SHP77 (cell line): ENCODE measurements at places on chromosomes 5 and 9.
A peak's percentile ranks its signal among the peaks of the same experiment; 100 is the strongest.

GRCh38 chr9:21070171-21070571 is 7.6 kb downstream of the IFNB1 start:
- DNase-seq = no peak

GRCh38 chr5:145887976-145888574 is 15.3 kb upstream of the GRXCR2 start:
- peak; percentile 32 for DNase-seq

DNA sequence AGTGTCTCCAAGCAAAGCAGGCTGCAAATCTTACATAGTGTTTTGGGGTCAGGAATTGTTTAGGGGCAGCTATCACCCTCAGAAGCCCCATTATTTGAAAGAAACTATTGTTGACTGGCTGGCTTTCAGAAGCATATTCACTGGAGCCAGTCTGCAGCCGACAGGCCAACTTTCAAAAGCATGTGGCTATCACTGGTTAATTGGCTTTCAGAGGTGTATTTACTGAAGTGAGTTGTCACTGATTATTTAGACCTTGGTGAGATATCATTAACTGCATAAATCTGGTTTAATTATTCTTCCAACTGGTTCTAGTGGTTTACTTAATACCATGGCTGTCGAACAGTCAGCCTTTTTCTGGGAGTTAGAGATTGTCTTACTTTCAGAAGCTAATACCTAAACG is 247.0 kb downstream of the CWC27 start:
- DNase-seq = no peak

GRCh38 chr9:71518045-71518827 is 250.1 kb downstream of the CEMIP2 start:
- no peak for DNase-seq

DNA sequence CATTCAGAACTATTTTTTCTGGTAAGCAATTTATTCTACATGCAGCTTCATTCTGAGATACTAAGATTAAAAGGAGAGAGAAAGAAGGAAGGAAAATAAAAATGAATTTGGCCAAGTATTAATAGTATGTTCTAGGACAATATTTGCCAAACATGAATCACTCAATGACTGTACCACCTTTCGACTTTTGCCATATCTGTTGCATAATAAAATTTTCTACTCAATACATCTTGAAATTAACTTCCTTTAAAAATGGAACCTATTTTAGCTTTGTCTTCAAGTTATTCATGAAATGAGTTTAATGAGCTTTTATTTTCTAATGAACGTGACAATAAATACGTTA is 111.8 kb downstream of the MARCHF3 start:
- no peak for DNase-seq
